ENCODE measurements at places on chromosomes 6 and 20. TPM values are rescaled to one million over a fixed set of nuclear protein-coding genes. Genes with fewer than 3 reads are reported as not detected.

GRCh38 chr6:117266257-117267053 lies 1.1 kb downstream of the VGLL2 start:
- no peak for DNase-seq

DNA sequence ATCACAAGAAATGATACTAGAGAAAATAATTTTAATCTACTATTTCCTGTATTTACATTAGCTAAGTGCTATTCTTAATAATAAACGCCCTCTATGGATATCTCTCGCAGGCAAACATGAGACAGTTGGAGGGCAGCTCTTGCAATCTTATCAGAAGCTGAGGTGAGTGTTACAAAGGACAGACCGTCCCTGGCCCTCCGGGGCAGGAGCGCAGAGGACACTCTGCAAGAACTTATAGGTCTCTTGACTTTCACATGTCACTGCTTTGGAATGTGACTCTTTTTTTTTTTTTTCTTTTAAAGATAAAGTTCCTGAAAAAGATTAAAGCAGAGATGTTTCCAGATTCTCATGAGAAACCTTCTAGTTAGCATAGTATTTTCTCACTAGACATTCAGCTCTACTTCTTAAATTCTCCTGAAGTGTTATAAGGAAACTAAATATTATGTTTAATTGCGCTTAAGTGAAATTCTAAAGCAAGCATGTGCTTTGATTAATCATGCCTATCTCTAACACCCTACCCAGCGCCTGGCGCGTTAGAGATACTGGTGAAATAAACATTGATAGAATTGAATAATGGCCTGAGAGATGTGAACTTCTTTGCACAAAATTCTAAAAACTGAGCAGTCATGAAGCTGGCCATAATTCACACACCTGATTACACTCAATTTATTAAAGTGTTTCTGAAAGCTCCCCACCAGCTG lies 57.4 kb downstream of the SYTL3 start:
- DNase-seq = peak; percentile 65

DNA sequence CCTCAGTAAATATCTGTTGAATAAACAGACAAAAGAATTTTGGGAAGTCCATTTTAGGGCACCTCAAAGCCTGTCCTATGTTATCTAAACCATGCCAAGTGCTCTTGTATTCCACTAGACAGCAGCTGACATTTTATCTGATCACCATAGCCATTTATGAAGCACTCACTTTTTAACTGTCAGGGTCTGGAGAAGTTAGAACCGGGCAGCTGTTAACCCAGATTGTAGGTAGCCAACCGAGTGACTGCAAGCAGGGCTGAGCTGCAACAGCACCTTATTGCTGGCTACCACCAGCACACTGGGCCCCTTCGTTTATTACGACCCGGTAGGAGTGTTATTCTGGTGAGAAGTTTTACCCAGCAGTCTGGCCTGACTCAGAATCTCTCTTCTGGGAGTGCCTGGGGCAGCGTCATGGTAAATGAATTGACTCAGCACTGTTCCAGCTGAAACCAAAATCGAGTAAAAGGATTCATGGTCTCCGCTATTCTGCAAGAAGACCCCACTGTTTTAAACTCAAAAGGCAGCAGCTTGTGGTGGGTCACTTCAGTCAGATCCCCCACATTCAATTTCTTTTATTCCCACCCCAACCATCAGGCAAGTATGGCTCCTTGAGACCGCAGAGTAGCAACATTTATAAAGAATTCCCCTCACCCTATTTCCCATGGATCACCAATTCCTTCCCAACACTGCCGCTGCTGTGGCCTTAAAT lies 1.7 kb downstream of the UBE2V1 start:
- DNase-seq = peak; percentile 61

BMP5 gene
- not detected for total RNA-seq

PHACTR1 gene
- 11.0 TPM for total RNA-seq

- no peak for DNase-seq
These were observed 28.5 kb upstream of the CCR6 start for GRCh38 chr6:167094436-167094819.

SLC17A9 gene
- not detected for total RNA-seq

WFDC5 gene
- total RNA-seq = not detected

DNA sequence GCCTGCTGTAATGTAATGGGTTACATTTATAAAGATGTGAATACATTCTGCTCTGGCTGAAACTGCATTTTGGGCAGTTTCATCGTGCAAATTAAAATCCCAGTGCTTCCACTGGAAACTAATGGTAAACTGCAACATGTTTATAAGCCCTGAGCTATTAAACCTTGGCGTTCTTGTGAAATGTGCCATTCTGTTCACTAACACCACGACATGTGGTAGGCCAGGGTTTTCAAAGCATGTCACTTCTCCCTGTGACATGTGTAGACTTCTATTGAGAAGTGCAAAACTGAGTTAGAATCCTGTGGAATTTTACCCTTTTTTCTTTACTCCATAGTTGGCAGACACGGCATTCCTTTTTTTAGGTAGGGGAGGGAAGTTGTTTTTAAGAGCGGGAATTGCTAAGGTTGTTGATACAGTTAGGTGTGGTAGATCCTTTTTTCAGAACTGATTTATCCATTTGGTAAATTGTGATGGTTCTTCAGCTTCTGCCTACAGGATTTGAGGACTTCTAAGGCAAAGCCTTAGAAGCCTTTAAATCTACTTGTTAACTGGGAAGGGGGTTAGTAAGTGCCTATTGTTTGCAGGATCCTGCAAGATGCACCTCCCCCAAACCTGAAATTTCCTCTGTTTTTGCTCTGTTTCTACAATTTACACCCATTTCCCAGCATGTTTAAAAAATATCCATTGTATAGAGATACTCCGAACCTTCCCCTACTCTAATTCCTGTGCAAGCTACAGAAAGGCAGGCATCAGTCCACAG lies 4.2 kb downstream of the SASH1 start:
- DNase-seq = no peak

DNA sequence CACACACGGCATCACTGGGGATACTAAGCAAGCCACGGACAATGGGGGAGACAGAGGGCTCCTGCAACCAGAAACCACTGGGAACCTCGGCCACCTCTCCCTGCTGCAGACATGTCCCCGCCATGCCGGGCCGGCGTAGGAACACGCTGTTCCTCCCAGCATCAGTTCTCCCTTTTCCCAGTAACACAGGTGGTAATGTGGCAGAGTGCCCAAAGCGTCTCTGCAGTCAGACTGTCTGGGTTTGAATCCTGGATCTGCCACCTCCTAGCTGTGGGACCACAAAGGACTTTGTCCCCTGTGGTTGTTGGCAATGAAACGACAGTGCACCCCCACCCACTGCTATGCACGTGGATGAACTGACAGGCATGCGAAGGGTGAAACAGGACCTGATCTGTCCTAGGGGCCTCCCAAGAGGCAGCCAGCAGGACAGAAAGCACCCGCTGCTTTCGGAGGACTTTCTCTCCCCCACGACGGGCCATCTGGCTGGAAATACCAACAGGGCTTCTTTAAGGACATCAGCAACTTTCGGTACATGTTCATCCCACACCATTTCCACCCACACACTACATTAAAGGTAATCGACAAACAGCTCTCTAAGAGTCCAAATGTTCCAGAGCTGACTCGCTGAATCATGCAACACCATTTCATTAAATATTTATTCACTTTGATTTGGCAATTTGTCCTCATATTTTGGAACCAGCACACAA lies 74.1 kb downstream of the SULF2 start:
- DNase-seq = no peak

RSPO4 gene
- total RNA-seq = not detected

DDO gene
- total RNA-seq = 3.3 TPM

GRCh38 chr6:54588176-54588575 lies 258.4 kb upstream of the FAM83B start:
- no peak for DNase-seq

NR2E1 gene
- total RNA-seq = not detected

DNA sequence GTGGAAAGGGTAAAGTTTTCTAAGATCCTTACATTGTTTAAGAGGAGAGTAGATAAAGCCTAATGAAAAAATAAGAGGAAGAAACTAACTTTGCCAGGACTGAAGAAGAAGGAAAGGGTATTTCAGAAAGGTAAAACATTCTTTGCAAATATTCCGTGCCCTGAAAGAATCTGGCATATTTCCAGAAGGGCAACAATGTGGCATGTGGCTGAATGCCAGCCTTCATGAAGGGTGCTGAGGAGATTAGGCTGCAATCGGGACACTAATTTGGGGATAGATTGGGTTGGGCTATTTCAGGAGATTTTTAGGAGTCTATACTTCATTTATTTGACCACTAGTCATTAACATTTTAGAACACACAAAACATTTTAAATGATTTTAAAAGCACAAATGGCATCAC lies 16.2 kb upstream of the UFL1 start:
- DNase-seq = no peak

GHRH gene
- not detected for total RNA-seq

GRCh38 chr6:170202416-170203135 lies 88.3 kb downstream of the DLL1 start:
- no peak for DNase-seq

GRCh38 chr6:145491126-145491525 lies 244.2 kb downstream of the EPM2A start:
- no peak for DNase-seq

DNA sequence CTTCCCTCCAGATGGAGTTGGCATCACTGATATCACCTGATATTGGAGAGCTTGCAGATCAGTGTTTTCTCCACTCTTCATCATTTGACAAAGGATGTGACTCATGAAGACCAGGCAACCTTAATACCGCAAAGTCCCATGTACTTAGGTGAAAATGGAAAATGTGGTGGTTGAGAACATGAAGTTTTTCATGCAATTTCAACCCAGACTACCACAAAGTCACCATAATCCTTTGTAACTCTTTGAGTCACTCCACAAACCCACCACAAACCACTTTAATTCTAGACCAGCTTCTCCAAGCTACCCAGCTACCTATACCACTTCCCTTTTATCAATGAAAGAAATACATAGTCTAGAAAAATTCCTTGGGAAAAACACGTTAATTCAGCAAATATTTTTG lies 7.1 kb downstream of the NHLRC1 start:
- peak; percentile 69 for DNase-seq

- no peak for DNase-seq
These were observed 68.7 kb upstream of the KCNG1 start for GRCh38 chr20:51091406-51092195.

RCAN2 gene
- 0.58 TPM for total RNA-seq

- DNase-seq = no peak
These were observed 2.7 kb downstream of the SLC32A1 start for GRCh38 chr20:38726804-38727606.

GRCh38 chr20:62603021-62603906 lies 39.0 kb upstream of the SLCO4A1 start:
- peak; percentile 78 for DNase-seq

- DNase-seq = no peak
These were observed 1.2 kb upstream of the TMEM217 start for GRCh38 chr6:37259191-37259590.

DNA sequence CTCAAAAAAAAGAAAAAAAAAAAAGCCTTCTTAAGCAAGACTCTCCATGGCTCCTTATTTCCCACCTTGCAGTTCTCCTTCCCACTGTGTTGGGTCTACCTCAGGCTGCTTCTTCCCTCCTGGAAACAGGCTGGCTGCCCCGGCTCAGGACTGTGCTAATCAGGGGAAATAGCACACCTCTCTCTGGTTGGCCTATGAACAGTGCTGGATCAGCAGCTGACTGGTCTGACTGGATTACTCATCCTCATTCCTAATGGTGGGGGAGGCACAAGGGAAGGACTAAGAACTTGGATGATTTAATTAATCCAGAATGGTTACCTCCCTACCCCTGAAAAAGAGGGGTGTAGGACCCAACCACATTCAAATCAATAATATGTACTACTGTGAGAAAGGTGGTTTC lies 3.9 kb upstream of the SRSF3 start:
- DNase-seq = peak; percentile 74

SLC13A3 gene
- 0.17 TPM for total RNA-seq

CCN2 gene
- total RNA-seq = 46.6 TPM
